ENCODE measurements at places on chromosomes 2 and 18.

DNA sequence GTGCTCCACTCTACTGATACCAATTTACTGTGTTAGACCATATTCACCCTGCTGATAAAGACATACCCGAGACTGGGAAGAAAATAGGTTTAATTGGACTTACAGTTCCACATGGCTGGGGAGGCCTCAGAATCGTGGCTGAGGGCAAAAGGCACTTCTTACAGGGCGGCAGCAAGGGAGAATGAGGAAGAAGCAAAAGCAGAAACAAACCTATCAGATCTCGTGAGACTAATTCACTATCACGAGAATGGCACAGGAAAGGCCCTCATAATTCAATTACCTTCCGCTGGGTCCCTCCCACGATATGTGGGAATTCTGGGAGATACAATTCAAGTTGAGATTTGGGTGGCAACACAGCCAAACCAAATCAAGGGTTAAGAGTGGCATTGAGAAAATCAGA lies 65.2 kb downstream of the LDLRAD4 start:
- no peaks in the 10 kb centered on the region for H3K36me3 ChIP-seq
- no peak for DNase-seq
- no peak overlapping the region for H3K4me3 ChIP-seq
- H3K27me3 ChIP-seq: no peaks in the 10 kb centered on the region
- H3K27ac ChIP-seq: no peak overlapping the region
- peaks cover 3% of the 10 kb centered on the region for H3K4me1 ChIP-seq

- no peak for DNase-seq
- H3K27ac ChIP-seq: no peak overlapping the region
- no peak overlapping the region for H3K4me3 ChIP-seq
- peaks cover 2% of the 10 kb centered on the region for H3K36me3 ChIP-seq
- H3K4me1 ChIP-seq: no peaks in the 10 kb centered on the region
These were observed 217.6 kb downstream of the ATAD2B start for GRCh38 chr2:23709311-23709710.

DNA sequence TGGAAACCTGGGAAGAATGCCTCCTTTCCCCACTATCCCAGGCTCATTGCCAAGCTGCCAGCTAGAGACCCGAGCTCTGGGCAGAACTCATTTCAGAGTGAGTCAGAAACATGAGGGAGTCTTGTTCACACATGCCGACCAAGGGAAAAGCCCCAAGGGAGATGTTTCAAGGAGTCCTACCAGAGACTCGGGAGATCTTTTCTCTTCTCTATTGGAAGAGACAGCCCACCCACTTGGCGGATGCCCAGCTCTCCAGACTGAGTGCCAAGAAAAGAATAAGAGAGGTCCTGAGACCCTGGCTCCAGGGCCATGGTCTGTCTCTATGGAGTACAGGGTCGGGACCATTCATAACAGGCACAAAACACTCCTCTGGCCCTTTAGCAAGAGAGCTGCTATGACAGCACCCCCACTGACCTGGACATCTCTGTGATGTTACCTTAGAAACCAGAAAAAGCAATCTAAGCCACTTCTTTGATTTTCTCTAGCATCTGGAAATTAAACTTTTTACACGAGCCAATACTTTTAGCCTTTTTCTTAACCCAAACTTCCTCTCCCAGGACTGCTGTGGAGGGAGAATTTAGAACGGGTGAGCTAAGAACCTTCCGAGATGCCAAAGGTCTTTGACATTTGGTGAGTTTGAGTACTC lies 18.5 kb upstream of the IGFBP5 start:
- no peaks in the 10 kb centered on the region for H3K36me3 ChIP-seq
- no peak for DNase-seq
- no peaks in the 10 kb centered on the region for H3K4me1 ChIP-seq

DNA sequence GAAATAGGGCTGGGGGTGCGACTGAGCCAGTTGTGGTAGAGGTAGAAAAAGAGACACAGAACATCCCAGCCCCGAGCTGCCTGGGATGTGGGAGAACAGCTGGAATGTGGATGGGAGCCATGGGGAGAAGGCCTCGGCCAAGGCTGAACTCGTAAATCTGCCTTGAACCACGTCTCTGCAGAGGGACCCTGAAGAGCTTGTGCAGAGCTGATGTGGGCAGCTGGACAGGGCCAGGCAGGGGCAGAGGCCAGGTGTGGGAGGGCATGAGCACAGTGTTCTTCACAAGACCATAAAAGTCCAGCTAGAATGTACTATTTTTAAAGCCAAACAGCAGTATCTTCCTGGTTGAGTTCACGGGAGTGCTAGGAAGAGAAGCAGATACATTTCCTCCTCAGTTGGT lies 5.7 kb downstream of the TCF23 start:
- no peak overlapping the region for H3K27ac ChIP-seq
- H3K4me3 ChIP-seq: no peak overlapping the region
- H3K27me3 ChIP-seq: no peaks in the 10 kb centered on the region
- DNase-seq: no peak
- no peaks in the 10 kb centered on the region for H3K36me3 ChIP-seq

- H3K27ac ChIP-seq: no peak overlapping the region
- peaks cover 74% of the 10 kb centered on the region for H3K36me3 ChIP-seq
- DNase-seq: no peak
- H3K4me1 ChIP-seq: no peaks in the 10 kb centered on the region
- no peaks in the 10 kb centered on the region for H3K27me3 ChIP-seq
These were observed 68.4 kb downstream of the TANK start for GRCh38 chr2:161228511-161229240.

DNA sequence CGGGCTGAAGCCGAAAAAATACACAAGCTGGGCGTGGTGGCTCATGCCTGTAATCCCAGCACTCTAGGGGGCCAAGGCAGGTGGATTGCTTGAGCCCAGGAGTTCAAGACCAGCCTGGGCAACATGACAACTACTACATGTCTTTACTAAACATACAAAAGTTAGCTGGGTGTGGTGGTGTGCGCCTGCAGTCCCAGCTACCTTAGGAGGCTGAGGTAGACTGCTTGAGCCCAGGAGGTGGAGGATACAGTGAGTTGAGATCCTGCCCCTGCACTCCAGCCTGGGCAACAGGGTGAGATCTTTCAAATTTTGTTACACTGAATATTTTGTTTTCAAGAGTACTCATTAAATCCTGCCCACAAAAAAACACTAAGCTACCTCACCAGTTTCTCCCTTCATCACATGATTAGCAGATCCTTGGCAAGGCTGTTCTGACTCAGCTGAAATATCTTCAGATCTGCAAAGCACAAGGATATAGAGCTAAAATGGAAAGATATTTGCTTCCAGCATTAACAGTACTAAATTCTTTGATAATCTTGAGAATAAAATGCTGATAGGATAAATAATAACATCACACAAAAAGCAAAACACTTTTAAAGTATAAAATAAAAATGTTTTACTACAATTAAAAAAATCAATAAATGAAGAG lies 28.2 kb upstream of the MCM6 start:
- no peak for DNase-seq
- H3K4me1 ChIP-seq: no peaks in the 10 kb centered on the region
- no peaks in the 10 kb centered on the region for H3K27me3 ChIP-seq
- peaks cover 23% of the 10 kb centered on the region for H3K36me3 ChIP-seq
- no peak overlapping the region for H3K4me3 ChIP-seq

GRCh38 chr2:209145941-209146681 lies 277.7 kb upstream of the MAP2 start:
- no peak for DNase-seq
- no peak overlapping the region for H3K4me3 ChIP-seq
- H3K27ac ChIP-seq: no peak overlapping the region
- H3K27me3 ChIP-seq: no peaks in the 10 kb centered on the region
- no peaks in the 10 kb centered on the region for H3K36me3 ChIP-seq
- H3K4me1 ChIP-seq: no peaks in the 10 kb centered on the region
